ENCODE measurements at places on chromosomes 4 and X. TPM values are rescaled to one million over a fixed set of nuclear protein-coding genes. Genes with fewer than 3 reads are reported as not detected.

Gene PRKG2
- 0.37 TPM for total RNA-seq

Gene PRDM8
- total RNA-seq: 0.21 TPM

Gene MAGEA10
- 0.05 TPM for total RNA-seq

Gene HUWE1
- 81.2 TPM for total RNA-seq

Gene MRFAP1L1
- total RNA-seq: 38.1 TPM

Gene UGT2A1
- not detected for total RNA-seq

Gene DCAF8L1
- not detected for total RNA-seq

Gene IQCM
- not detected for total RNA-seq

Gene ADGRL3
- total RNA-seq: 0.05 TPM

Gene CCDC110
- not detected for total RNA-seq

Gene XKRX
- total RNA-seq: 0.82 TPM

Gene DRD5
- 0.03 TPM for total RNA-seq

Gene PRR32
- total RNA-seq: not detected

Gene FGFR3
- total RNA-seq: 1.8 TPM

Gene HPGD
- total RNA-seq: 81.0 TPM

Gene PIR
- 54.6 TPM for total RNA-seq

Gene NLRP2B
- total RNA-seq: not detected

Gene BTK
- 0.18 TPM for total RNA-seq

Gene MAGEC1
- not detected for total RNA-seq

Gene COL4A5
- 11.8 TPM for total RNA-seq

Gene FRMD7
- total RNA-seq: not detected

Gene GSX2
- not detected for total RNA-seq

Gene SLC6A8
- total RNA-seq: 12.4 TPM

Gene RAB40A
- not detected for total RNA-seq

Gene ERCC6L
- total RNA-seq: 15.0 TPM

Gene MOB1B
- 5.6 TPM for total RNA-seq

Gene CCDC158
- 0.03 TPM for total RNA-seq

Gene VCX
- total RNA-seq: not detected

Data from A549 treated with Hydrocortisone at 1 μM for 4 hours (cell line).